ENCODE measurements at places on chromosomes 11 and 22.

DNA sequence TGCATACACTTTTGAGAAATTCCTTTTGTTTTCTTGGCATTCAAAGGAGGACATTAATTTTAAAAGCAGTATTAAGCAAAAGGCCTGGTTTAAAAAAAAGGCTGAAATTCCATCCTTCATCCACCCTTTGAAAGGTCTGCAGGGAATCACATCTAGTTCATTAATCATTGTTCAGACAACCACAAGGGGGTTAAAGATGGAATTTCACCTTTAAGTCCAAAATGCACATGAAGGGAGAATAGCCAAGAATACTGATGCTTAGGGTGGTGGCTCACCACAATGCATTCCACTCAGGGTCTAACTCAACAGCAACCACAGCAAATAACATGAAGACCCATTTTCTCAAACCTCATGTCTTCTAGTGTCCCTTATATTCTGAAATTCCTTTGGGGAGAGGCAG is 256.9 kb downstream of the CADM1 start:
- no peak for DNase-seq

DNA sequence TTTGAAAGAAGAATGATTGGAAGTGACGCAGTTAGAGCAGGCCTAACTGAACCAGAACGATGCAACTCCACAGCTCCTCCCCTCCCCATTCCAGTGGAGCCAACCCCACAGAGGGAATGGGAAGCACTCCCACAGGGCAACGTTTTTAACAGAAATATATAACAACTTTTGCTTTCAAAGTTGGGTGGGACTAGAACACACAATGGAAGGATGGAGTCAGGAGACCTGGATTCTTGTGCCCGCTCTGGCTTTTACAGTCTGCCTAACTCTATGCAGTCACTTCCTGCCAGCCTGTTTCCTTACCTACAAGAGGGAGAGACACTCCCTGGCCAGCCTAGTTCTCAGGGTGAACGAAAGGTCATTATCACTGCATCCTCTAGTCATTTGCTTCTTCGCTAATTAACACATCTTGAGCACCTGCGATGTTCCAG is 75.5 kb downstream of the PACSIN2 start:
- DNase-seq, result no peak

DNA sequence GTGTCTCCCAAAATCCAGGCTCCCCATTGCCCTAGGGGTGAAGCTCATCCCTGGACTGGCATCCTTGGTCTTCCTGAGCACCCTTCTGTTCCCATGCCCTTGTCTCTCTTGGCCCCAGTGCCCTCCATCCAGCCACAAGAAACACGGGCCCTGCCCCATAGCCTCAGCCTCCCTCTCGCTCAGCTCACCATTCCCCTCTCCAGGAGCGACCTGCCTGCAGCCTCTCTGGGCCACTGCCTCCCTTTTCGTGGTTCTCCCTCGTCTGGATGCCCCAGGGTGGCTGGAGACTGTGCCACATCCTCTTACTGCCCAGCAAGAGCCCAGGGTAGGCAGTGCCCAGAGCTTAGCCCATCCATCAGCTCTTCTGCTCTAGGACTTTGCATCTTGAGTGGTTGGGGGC is 532.1 kb downstream of the TBC1D22A start:
- no peak for DNase-seq

GRCh38 chr22:28008056-28008455 is 89.0 kb upstream of the PITPNB start:
- no peak for DNase-seq

GRCh38 chr22:41524809-41525449 is 19.3 kb downstream of the POLR3H start:
- peak; percentile 52 for DNase-seq

DNA sequence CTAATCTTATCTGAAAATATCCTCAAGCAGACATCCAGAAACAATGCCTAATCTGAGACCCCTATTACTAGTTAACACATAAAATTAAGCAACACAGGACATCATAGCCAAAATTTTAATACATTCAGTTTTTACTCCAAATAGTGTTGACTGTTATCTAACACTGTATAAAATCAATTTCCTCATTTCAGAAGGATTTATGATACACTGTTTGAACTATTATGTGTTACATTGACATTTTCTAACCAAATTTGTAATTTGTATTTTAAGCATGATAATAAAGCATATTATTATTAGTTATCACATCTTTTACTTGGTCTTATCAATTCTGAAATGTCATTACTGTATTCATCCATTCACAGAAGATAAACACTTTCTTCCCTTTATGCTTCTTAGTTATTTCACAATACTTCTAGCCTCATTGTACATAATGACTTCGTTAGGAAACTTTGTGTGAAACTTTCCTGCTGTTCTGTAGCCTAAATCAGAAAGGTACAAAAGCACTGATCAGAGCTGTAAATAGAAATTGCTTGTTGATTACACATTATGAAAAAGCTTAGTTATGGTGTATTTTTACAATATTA is 1248.9 kb downstream of the JRKL start:
- DNase-seq, result no peak

DNA sequence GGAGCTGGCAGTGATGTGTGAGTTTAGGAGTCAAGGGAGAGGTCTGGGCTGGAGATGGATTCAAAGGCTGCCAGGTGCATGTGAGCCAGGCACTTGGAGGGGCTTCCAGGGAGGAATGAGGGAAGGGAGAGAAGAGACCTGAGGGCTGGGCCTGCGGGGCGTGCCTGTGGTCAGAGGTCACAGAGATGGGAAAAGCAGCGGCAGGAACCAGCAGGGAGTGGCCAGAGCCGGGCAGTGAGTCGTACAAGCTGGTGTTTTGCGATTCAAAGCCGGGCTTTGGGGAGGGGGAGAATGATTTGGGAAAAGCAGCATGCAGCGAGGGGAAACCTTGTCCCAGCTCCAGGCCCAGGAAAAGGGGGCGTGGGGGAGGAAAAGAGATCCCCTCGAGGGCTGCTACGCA is 96.9 kb upstream of the RTL6 start:
- no peak for DNase-seq

DNA sequence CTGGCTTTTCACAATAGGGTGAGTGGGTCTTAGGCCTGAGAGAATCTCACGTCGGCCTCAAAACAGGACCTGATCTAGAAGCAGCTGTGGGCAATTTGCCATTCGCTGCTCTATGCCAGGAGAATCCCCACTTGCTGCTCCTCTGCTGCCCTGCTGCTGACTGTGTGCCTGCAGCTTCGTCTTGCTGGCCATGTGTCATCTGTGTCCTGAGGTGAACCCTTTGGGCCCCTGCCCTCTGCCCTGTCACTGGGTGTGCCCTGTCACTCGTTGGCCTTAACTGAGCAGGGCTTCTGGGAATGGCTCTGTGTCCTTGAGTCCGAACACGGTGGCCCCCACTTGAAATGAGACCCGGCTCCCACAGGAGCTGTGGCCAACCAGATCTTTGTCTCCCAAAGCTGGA is 6.2 kb downstream of the NAA40 start:
- DNase-seq, result no peak

DNA sequence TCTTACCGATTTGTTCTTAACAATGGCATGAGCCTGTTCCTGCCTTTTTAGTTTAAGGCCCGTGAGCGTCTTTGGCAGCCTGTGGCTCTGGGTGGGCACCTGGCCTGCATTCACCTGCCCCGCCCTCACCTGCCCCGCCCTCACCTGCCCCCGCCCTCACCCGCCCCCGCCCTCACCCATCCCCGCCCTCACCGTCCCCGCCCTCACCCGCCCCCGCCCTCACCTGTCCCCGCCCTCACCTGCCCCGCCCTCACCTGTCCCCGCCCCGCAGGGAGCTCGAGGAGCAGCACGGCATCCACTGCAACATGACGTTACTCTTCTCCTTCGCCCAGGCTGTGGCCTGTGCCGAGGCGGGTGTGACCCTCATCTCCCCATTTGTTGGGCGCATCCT is 14.2 kb downstream of the GATD1 start:
- no peak for DNase-seq

DNA sequence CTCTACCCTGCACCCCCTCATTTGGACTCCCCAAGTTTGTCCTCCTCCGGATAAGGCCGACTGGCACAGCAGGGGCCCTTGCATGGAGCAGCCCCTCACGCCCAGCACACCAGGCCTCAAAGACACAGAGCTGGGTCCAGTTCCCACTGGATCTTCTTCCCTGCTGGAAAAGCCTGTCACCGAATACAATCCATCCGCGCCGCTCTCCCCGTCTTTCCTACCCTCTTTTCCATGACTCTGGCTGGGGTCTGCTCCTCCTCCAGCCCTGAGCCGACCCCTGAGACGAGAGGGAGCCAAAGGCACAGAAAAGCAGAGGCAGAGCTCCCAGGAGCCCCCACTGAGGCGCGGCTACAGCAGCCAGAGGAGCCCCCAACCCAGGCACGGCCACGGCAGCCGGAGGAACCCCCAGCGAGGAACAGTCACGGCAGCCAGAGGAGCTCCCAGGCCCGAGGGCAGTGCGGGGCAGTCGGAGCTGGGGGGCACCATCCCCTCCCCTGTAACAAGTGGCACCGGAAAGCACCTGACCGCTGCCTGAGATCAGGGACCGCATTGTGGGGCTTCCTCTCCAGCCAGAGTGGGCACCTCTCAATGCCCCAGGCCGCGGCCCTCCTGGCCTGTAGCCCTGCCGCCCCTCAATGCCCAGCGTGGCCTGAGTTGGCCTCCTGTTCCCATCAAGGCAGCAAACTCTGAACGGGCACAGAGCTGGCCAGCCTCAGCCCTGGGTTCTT is 12.0 kb downstream of the ALG12 start:
- DNase-seq, result no peak

DNA sequence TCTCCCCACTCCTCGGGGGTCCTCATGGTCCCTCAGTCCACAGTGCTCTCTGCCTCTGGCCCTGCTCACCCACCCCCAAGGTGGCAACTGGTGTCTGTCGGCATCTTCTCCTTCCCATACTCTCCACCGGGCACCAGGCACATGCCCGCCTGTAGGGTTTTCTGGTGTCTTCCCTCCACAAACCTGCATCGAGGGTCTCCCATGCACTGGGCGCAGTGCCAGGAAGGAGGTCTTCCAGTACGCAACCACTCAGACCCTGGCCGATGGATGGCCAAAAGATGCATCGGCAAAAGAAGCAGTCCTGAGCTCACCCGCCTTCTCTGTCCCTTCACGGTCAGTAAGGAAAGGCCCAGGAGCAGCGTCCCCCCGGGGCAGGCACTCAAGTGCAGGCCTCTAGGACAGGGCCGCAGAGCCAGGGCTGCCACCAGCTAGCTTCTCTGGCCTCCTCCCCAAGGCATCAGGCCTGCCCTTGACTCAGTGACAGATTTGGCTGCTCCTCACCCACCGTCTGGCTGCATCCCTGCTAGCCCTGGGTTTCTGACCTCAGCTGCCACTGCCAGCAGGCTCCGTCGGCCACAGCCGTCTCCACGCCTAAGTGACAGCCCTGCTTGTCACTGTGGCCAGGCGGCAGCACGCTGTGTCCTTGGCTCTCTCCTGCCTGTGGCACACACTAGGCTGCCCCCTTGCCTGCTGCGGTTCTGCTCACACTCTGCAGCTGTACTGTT is 32.1 kb upstream of the IGSF9B start:
- DNase-seq, result no peak

GRCh38 chr11:60208146-60208895 is 25.4 kb upstream of the MS4A6A start:
- DNase-seq, result no peak

GRCh38 chr11:86219311-86220193 is 25.0 kb upstream of the EED start:
- no peak for DNase-seq

- DNase-seq, result no peak
Measured at GRCh38 chr11:44761551-44761961, 34.8 kb downstream of the TSPAN18 start.

- no peak for DNase-seq
Measured at GRCh38 chr11:67099831-67100324, 19.2 kb upstream of the KDM2A start.

DNA sequence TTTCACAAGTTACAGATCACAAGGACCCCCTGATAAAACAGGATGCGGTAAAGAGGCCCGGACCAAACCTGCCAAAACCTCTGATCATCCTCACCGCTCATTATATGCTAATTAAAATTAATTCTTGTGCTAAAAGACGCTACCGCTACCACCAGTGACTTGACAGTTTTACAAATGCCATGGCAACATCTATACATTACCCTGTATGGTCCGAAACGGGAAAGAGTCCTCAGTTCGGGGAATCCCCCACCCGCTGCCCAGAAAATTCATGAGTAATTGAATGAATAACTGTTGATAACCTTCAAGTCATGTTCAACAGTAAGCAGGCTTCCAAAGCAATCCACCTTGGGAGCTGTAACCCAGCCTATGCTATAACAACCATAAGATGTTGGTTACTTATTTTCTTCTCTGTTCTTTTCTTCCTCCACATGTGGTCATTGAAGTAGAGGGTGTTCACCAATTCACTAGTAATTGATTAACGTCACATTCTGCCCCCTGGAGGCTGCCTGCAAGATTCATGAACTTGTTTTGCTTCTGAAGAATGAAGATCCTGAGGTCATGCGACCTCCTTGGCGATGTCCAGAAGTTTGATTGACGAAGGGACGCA is 20.6 kb downstream of the APOBEC3H start:
- DNase-seq, result peak; percentile 66

DNA sequence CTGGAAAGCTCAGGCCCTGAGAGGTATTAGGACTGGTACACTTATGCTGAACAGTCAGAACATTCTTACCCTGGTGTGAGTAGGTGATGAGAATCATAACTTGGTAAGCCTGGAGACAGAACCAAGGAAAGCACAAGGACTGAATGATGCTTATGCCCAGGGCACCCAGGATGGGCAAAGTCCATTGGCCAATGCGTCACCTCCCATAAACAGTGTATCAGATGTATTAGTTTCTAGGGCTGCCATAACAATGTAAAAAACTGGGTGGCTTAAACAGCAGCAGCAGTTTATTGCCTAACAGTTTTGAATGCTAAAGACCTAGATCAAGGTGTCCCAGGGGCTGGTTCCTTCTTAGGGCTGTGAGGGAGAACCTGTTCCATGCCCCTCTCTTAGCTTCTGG is 107.0 kb downstream of the FAR1 start:
- no peak for DNase-seq

DNA sequence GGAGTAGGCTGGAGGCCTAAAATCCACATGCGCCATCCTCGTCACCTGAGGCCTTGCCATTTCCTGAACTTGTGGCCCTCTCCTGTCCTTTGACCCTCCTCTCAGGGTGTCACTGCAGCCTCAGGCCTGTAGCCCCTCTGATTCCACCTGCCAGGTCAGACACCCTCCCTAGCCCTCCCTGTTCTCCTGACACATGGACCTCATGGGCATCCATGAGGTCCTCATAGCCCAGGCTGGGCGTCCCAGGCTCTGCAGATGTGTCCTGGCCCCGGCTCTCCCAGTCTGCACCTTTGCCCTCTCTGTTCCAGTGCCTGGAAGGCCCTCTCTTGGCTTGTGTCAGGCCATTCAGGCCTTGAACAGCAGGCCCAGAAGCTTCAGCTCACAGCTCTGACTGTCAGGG is 15.8 kb downstream of the RAB36 start:
- DNase-seq, result no peak

GRCh38 chr11:11842421-11843008 is 743 bp downstream of the USP47 start:
- DNase-seq, result peak; percentile 45
